Left renal cortex interstitium (tissue), 4 donors: ENCODE measurements at places on chromosomes 5 and 9. TPM values are rescaled to one million over a fixed set of nuclear protein-coding genes. Genes with fewer than 3 reads are reported as not detected.

- DNase-seq, result no peak
Measured at GRCh38 chr5:132322266-132322665, 28.1 kb downstream of the SLC22A4 start.

- DNase-seq, result no peak
Measured at GRCh38 chr5:4113426-4113825, 517.8 kb downstream of the IRX1 start.

DNA sequence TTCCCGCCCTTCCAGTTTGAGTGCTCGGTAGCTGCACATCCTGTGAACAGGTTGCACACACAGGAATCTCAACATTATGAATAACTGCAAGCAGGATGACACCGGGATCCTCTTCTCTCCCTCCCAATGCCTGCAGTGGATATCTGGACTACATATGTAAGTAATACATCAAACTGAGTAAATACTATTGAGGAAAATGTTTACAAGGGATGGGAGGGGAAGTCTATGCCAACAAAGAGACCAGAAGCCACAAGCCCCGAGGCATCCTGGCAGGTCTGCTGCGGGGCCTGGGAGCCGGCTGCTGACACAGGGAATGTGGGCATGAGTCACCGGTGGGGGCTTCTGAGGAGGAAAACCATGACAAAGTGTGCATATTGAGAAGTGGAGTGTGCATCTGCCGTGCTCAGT lies 8.6 kb upstream of the ANKRD33B start:
- DNase-seq, result no peak

DNA sequence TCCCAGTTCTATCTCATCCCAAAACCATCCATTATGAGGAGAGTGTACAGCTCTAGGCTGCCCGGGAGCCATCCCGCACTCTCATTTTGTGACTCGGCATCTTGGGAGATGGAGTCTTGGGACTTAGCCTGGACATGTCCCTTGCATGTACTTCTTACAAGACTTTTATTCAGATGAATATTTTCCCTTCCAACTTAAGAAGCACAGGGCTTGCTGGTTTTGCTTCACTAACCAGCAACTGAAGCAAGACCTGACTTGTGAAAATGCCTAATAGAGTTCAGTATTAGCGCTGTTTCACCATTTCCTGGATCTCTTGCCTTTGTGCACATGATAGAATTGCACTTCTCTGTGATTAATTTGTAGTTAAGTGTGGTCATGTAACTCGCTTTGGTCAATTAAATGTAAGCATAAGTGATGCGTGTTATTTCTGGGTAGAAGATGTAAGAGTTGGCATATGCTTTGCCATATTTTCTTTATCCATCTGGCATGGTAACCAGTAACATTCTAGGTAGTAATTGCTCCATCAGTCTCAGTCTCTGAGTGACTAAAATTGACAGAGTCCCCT lies 55.8 kb downstream of the PDCD1LG2 start:
- no peak for DNase-seq

- no peak for DNase-seq
Measured at GRCh38 chr5:159525117-159525516, 194.8 kb upstream of the IL12B start.

GRCh38 chr9:71431931-71432330 lies 310.5 kb upstream of the TRPM3 start:
- DNase-seq, result no peak

GRCh38 chr5:10445352-10445751 lies 3.7 kb downstream of the ROPN1L start:
- DNase-seq, result no peak

DNA sequence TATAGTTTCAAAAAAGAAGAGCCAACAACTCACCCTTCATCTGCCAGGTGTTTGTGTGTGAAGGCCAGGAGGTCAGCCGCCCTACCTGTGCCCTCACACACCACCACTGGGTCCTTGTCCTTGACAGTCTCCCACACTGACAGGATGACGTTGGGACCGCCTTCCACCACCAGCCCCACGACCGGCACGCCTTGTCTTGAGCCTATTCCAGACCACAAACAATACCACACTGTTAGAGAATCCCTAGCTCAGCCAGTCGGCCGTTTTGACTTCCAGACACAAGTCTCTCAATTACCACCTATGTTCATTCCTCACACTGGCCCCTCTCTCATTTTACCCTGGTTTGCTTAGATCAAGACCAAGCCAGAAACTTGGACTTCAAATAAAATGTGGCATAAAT lies 66.1 kb downstream of the TRPM6 start:
- DNase-seq, result no peak

DNA sequence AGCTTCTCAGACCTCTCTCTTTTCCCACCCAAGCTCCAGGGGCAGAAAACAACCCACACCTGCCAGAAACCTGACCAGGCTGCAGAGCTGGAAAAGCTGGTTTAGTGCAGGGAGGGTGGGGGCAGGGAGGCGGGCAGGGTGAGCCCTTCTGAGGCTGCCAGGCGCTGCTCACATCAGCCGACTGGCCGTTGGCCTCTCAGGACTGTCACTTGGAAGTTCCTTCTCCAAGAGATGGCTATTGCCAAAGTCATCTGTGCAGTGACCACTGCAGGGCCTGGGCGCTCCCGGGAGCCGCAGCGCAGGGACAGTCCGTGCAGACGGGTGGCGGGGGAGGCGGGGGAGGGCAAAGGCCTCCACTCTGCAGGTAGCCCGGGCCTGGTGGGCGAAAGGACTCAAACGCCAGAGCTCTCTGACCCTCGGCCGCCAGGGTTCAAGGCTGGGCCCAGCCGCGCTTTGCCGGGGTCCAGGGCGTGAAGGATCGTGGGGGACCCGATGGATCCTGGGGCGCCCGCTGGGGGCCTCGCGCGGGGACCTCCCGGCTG lies 205.0 kb upstream of the IER5L start:
- no peak for DNase-seq

- DNase-seq, result no peak
Measured at GRCh38 chr5:132411304-132412013, 41.9 kb downstream of the SLC22A5 start.

GRCh38 chr5:66932457-66932856 lies 264.1 kb downstream of the CD180 start:
- no peak for DNase-seq

ZMAT2 gene
- 164 TPM for polyA plus RNA-seq

LCN15 gene
- polyA plus RNA-seq, result 0.07 TPM

ADAMTS13 gene
- 9.7 TPM for polyA plus RNA-seq
